ENCODE measurements at places on chromosomes 3 and 15.

GRCh38 chr15:76885212-76885611 lies 19.9 kb downstream of the SCAPER start:
- H3K27ac ChIP-seq: no peak overlapping the region
- H3K4me3 ChIP-seq: no peak overlapping the region
- DNase-seq: no peak
- peaks cover 5% of the 10 kb centered on the region for H3K36me3 ChIP-seq
- H3K27me3 ChIP-seq: no peaks in the 10 kb centered on the region

- no peak for DNase-seq
- H3K4me3 ChIP-seq: no peak overlapping the region
- no peak overlapping the region for H3K27ac ChIP-seq
- H3K27me3 ChIP-seq: no peaks in the 10 kb centered on the region
- H3K4me1 ChIP-seq: no peaks in the 10 kb centered on the region
- H3K36me3 ChIP-seq: no peaks in the 10 kb centered on the region
These were observed 13.9 kb upstream of the TEX9 start for GRCh38 chr15:56351353-56351752.

DNA sequence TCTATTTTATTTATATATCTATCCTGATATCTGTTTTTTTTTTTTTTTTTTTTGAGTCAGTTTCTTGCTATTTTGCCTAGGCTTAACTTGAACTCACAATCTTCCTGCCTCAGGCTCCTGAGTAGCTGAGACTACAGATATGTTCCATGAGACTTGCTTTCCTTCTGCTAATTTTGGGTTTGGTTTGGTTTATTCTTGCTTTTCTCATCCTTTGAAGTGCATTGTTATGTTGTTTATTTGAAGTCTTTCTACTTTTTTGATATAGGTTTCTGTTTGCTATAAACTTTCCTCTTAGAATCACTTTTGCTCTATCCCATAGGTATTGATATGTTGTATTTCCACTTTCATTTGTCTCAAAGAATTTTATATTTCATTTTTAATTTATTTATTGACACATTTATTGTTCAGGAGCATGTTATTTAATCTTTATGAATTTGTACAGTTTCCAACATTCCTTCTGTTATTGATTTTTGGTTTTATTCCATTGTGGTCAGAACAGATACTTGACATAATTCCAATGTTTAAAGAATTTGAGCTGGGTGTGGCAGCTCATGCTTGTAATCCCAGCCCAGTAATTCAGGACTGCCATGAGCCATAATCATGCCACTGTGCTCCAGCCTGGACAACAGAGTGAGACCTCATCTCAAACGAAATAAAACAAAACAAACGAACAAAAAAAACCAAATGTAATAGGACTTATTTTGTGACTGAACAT lies 62.3 kb upstream of the PLSCR4 start:
- no peaks in the 10 kb centered on the region for H3K36me3 ChIP-seq
- H3K4me3 ChIP-seq: no peak overlapping the region
- DNase-seq: no peak
- H3K27ac ChIP-seq: no peak overlapping the region
- H3K27me3 ChIP-seq: no peaks in the 10 kb centered on the region

GRCh38 chr15:39362821-39363561 lies 217.9 kb upstream of the THBS1 start:
- no peaks in the 10 kb centered on the region for H3K4me1 ChIP-seq
- H3K27ac ChIP-seq: no peak overlapping the region
- no peak for DNase-seq

- no peak overlapping the region for H3K4me3 ChIP-seq
- no peaks in the 10 kb centered on the region for H3K36me3 ChIP-seq
- H3K27ac ChIP-seq: no peak overlapping the region
- no peaks in the 10 kb centered on the region for H3K27me3 ChIP-seq
- no peak for DNase-seq
- peaks cover 2% of the 10 kb centered on the region for H3K4me1 ChIP-seq
These were observed 199.1 kb downstream of the EPHA3 start for GRCh38 chr3:89306540-89306939.

DNA sequence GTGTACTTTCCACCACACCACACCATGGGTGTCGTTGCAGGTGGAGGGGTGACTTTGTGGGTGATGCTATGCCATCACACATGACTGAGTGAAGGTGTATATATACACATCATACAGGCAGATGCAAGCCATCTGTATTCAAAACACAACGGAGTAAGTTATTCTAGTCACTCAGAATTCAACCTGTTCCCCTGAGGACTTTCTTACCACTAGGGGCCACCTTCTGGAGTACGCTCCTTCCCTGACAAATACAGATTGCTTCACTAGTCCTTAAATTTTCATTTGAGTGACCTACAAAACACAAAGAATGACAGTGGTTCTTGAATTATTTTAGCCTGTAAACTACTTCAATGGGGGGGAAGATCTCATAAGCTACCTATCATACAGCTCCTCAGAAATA lies 52.8 kb upstream of the NTRK3 start:
- H3K36me3 ChIP-seq: no peaks in the 10 kb centered on the region
- no peak for DNase-seq
- H3K27me3 ChIP-seq: no peaks in the 10 kb centered on the region
- no peaks in the 10 kb centered on the region for H3K4me1 ChIP-seq
- no peak overlapping the region for H3K4me3 ChIP-seq
- H3K27ac ChIP-seq: no peak overlapping the region

GRCh38 chr15:63502137-63502766 lies 2.1 kb upstream of the USP3 start:
- H3K4me3 ChIP-seq: no peak overlapping the region
- H3K27me3 ChIP-seq: no peaks in the 10 kb centered on the region
- DNase-seq: no peak
- H3K36me3 ChIP-seq: no peaks in the 10 kb centered on the region
- H3K27ac ChIP-seq: no peak overlapping the region

DNA sequence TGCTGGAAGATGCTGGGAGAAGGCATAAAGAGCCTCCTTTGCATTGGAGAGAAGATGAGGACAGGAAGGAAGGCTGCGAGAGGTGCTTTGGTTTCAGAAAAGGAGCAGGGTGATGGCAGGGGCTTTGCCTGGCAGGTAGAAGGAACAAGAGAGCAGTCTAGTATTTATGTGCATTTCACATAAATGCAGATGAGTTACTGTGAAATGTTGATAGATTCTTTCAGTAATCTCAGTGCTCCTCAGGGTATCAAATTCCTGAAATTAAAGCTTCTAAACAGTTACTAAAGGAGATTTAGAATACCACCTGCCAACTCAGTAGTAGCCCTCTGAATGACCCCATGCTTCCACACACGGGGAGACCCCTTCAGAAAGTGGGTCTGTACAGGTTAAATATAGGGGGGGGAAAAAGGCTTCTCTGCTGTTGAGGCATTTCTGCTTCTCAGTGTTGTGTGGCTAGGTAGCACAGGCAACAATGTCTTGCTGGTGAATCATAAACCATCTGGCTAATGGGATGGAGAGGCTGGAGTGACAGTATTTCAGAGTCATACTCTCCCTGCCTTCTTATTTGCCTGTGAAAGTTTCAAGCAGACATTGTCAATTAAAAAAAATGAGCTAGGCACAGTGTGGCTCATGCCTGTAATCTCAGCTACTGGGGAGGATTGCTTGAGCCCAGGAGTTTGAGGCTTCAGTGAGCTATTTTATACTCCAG lies 14.3 kb upstream of the FBXL22 start:
- H3K27me3 ChIP-seq: no peaks in the 10 kb centered on the region
- no peak overlapping the region for H3K4me3 ChIP-seq
- H3K27ac ChIP-seq: no peak overlapping the region
- DNase-seq: no peak
- H3K36me3 ChIP-seq: peaks cover 93% of the 10 kb centered on the region

GRCh38 chr3:128348805-128349531 lies 117.7 kb downstream of the DNAJB8 start:
- H3K36me3 ChIP-seq: no peaks in the 10 kb centered on the region
- peaks cover 9% of the 10 kb centered on the region for H3K4me1 ChIP-seq
- H3K27ac ChIP-seq: no peak overlapping the region
- no peak overlapping the region for H3K4me3 ChIP-seq
- no peak for DNase-seq

DNA sequence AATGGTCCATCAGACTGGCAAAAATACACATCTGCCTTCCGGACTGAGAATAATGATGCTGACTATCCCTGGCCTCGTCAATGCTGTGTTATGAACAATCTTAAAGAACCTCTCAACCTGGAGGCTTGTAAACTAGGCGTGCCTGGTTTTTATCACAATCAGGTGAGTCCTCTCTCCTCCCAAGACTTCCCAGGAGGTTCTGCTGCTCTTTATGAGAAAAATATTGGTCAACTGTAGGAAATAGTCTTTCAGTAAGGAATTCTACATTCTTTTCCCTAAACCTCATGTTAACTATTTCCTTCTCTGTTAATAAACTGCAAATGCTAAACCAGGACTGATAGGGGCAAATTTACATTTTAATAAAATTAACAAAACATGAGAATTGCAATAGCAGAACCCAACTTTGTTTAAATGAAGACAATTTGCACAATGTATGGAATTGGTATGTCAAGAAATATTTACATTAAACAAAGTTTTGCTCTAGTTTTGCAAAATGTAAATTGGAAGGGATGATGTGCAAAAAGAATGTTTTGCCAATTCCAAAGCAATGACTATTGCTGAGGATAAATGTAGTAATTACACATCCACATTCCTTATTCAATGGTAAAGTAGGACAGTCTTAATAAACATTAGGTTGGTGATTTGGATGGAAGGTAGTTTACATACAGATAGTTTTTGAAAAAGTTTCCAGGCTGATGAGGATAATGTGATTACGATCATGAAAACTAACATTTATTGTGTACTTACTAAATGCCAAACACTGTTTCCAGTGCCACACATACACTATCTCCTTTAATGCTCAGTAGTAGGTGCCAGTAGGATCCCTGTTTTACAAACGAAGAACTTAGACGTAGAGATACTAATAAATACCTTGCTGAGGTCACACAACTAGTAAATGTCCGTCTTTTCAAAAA lies 21.1 kb downstream of the UPK1B start:
- no peaks in the 10 kb centered on the region for H3K36me3 ChIP-seq
- DNase-seq: no peak
- no peak overlapping the region for H3K27ac ChIP-seq
- H3K4me1 ChIP-seq: no peaks in the 10 kb centered on the region
- no peaks in the 10 kb centered on the region for H3K27me3 ChIP-seq
- H3K4me3 ChIP-seq: no peak overlapping the region

DNA sequence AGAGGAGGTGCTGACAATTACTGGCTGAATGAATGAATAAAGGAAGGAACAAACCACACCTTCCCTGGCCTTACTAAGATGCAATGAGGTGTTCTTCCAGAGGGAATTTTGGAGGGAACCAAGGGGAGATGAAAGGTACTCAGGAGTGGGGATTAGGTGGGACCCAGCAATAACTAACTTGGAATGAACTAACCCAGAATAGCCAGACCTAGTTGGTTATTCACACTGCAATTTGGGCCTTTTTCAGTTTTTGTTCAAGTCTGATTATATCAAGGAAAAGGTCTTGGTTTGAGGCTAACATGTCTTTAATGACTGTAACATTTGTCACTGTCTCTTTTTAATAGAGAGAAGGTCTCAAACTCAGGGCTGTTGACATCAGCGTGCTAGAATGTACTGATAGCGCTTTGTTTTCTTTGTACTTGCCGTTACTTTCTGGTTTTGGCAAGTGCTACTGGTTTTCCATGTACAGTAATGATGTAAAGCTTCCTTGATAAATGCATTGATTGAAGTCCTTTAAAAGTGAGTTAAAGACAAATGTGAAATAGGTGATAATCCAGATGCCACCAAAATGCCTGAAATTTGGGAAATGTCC lies 3.2 kb upstream of the PLXND1 start:
- H3K27ac ChIP-seq: no peak overlapping the region
- no peaks in the 10 kb centered on the region for H3K36me3 ChIP-seq
- peaks cover 18% of the 10 kb centered on the region for H3K4me1 ChIP-seq
- no peak overlapping the region for H3K4me3 ChIP-seq
- peaks cover 32% of the 10 kb centered on the region for H3K27me3 ChIP-seq
- DNase-seq: no peak

GRCh38 chr3:45832699-45833098 lies 9.2 kb downstream of the LZTFL1 start:
- no peak overlapping the region for H3K4me3 ChIP-seq
- no peak for DNase-seq
- H3K27ac ChIP-seq: no peak overlapping the region
- H3K27me3 ChIP-seq: no peaks in the 10 kb centered on the region

GRCh38 chr3:33645060-33645647 lies 72.9 kb downstream of the CLASP2 start:
- no peaks in the 10 kb centered on the region for H3K27me3 ChIP-seq
- DNase-seq: no peak
- peaks cover 2% of the 10 kb centered on the region for H3K36me3 ChIP-seq
- no peak overlapping the region for H3K4me3 ChIP-seq

- H3K36me3 ChIP-seq: no peaks in the 10 kb centered on the region
- H3K4me1 ChIP-seq: peaks cover 1% of the 10 kb centered on the region
- no peak overlapping the region for H3K27ac ChIP-seq
- no peak overlapping the region for H3K4me3 ChIP-seq
These were observed 184.5 kb upstream of the CHRNA7 start for GRCh38 chr15:31845791-31846190.

- H3K4me1 ChIP-seq: peaks cover under 1% of the 10 kb centered on the region
- no peak overlapping the region for H3K27ac ChIP-seq
- no peaks in the 10 kb centered on the region for H3K27me3 ChIP-seq
- H3K36me3 ChIP-seq: peaks cover 5% of the 10 kb centered on the region
These were observed 23.3 kb upstream of the CEMIP start for GRCh38 chr15:80755885-80756284.

GRCh38 chr15:77030928-77031375 lies 36.0 kb downstream of the PSTPIP1 start:
- no peaks in the 10 kb centered on the region for H3K27me3 ChIP-seq
- peaks cover 2% of the 10 kb centered on the region for H3K36me3 ChIP-seq
- no peak for DNase-seq

- H3K36me3 ChIP-seq: peaks cover 46% of the 10 kb centered on the region
- no peaks in the 10 kb centered on the region for H3K4me1 ChIP-seq
- no peak overlapping the region for H3K4me3 ChIP-seq
- H3K27me3 ChIP-seq: no peaks in the 10 kb centered on the region
- DNase-seq: no peak
These were observed 34.1 kb downstream of the LRIG1 start for GRCh38 chr3:66466606-66467270.

DNA sequence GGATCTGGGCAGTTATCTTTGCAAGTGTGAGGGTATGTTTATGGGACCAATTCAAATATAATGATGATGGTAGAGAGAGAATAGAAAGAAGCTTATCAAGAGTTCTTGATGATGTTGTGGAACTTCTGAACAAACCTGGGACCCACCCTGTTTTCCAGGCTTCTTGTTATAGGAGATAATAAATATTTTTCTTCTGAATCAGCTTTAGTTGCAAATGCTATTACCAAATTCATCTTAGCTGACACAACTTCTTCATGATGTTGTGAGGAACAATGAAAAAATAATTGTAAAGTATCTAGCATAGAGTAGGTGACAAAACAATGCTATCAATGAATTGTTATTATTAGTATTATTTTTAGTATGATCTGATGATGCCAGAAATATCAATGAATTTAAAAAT lies 43.5 kb upstream of the PTX3 start:
- H3K4me1 ChIP-seq: peaks cover 2% of the 10 kb centered on the region
- DNase-seq: no peak
- no peaks in the 10 kb centered on the region for H3K36me3 ChIP-seq
- H3K27ac ChIP-seq: no peak overlapping the region
- no peaks in the 10 kb centered on the region for H3K27me3 ChIP-seq

GRCh38 chr15:34708422-34708821 lies 46.4 kb downstream of the GJD2 start:
- H3K4me1 ChIP-seq: no peaks in the 10 kb centered on the region
- H3K27ac ChIP-seq: no peak overlapping the region
- H3K4me3 ChIP-seq: no peak overlapping the region
- H3K27me3 ChIP-seq: peaks cover 12% of the 10 kb centered on the region
- peak; percentile 55 for DNase-seq

Measured in neuronal stem cell (in vitro differentiated cells).